ENCODE measurements at places on chromosomes 5 and 9. TPM values are rescaled to one million over a fixed set of nuclear protein-coding genes. Genes with fewer than 3 reads are reported as not detected.
A peak's percentile ranks its signal among the peaks of the same experiment; 100 is the strongest.

DNA sequence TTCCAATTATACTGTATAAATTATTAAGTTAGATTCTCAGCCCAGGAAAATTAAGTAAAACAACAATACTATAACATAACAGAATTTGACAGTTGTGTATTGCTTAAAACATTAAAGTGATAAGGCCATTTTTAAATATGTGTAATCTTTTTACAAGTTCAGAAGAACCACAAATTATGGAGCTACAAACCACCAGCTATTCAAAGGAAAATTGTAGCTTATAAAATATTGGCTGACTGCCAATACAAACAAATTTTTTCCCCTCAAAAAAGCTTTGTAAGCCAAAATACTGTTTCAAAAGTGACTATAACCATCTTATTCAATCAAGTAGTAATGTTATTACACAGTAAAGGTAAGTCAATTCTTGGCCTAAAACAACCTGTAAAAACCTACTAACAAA, 21.9 kb downstream of the STRBP start:
- H3K36me3 ChIP-seq = no peaks in the 10 kb centered on the region
- no peaks in the 10 kb centered on the region for H3K4me1 ChIP-seq
- no peaks in the 10 kb centered on the region for H3K27me3 ChIP-seq
- DNase-seq = no peak
- no peak overlapping the region for H3K27ac ChIP-seq
- H3K4me3 ChIP-seq = no peak overlapping the region

GRCh38 chr5:74326571-74327338, 313.8 kb downstream of the ENC1 start:
- H3K4me1 ChIP-seq = peaks cover 32% of the 10 kb centered on the region
- no peaks in the 10 kb centered on the region for H3K36me3 ChIP-seq
- H3K27me3 ChIP-seq = no peaks in the 10 kb centered on the region
- peak overlapping the region; percentile 84 for H3K27ac ChIP-seq

Gene PCDHGA3
- 0.11 TPM for total RNA-seq

GRCh38 chr5:132429463-132430440, 60.2 kb downstream of the SLC22A5 start:
- peaks cover 44% of the 10 kb centered on the region for H3K4me1 ChIP-seq
- DNase-seq = no peak
- no peaks in the 10 kb centered on the region for H3K27me3 ChIP-seq
- H3K36me3 ChIP-seq = no peaks in the 10 kb centered on the region
- peak overlapping the region; percentile 64 for H3K27ac ChIP-seq

- no peak for DNase-seq
- H3K4me3 ChIP-seq = no peak overlapping the region
- no peak overlapping the region for H3K27ac ChIP-seq
- no peaks in the 10 kb centered on the region for H3K36me3 ChIP-seq
These were observed 189.1 kb downstream of the ADGRV1 start for GRCh38 chr5:90747693-90748092.

Gene IL4
- total RNA-seq = not detected
